DMS79 treated with DMSO at 0.1 percent for 48 hours (cell line): ENCODE measurements at places on chromosomes 16 and 17.
A peak's percentile ranks its signal among the peaks of the same experiment; 100 is the strongest.

DNA sequence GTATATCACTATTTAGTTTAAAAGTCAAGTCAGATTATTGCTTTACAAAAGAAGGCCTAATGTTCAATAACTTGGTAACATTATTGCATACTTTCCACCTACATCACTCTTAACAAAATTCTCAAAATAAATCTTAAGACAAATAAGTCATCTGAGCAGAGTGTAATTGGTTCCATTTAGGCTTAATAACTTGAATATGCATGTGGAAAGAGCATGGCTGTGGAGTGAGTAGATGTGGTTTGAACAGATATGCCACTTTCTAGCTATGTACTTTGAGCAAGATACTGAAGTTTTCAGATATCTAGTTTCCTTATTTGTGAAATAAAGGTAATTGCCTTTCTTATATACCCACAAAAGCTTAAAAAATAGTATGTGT lies 6.7 kb upstream of the EVI2A start:
- no peak for DNase-seq

- no peak for DNase-seq
Measured at GRCh38 chr17:55177159-55177854, 87.5 kb upstream of the HLF start.

DNA sequence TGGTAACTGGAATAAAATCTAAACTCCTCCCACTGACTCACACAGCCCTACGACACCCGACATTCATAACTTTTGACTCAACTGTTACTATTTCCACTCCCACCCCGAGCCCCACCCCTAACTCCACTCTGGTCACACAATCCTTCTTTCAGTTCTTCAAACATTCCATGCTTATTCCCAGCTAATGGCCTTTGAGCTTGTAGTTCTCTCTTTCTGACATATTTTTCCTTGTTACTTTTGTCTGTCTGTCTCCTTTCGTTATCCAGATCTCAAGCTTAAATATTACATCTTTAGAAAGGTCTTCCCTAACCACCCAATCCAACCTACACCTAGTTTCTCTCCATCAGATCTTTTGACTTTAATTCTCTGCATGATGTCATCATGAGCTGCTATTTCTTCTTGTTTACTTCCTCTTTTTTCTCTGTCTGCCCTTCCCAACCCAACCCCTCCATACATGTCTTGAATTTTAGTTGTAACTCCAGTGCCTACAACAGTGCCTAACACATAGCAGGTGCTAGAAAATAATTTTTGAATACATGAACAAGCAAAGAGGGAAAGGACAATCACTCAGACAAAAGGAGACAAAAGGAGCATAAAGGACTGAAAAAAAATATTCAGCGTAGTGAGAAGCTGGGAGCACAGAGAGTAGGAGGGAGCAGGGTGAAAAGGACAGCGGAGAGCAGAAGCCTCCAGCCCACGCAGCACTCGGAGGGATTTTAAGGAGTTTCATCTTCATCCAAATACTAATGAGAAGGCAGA lies 65.2 kb upstream of the SMIM36 start:
- no peak for DNase-seq

- DNase-seq: no peak
Measured at GRCh38 chr16:68529608-68529930, 9.5 kb upstream of the ZFP90 start.

GRCh38 chr16:21226749-21227148 lies 6.8 kb upstream of the ANKS4B start:
- DNase-seq: no peak

GRCh38 chr16:87702325-87702811 lies 63.4 kb downstream of the KLHDC4 start:
- DNase-seq: no peak

DNA sequence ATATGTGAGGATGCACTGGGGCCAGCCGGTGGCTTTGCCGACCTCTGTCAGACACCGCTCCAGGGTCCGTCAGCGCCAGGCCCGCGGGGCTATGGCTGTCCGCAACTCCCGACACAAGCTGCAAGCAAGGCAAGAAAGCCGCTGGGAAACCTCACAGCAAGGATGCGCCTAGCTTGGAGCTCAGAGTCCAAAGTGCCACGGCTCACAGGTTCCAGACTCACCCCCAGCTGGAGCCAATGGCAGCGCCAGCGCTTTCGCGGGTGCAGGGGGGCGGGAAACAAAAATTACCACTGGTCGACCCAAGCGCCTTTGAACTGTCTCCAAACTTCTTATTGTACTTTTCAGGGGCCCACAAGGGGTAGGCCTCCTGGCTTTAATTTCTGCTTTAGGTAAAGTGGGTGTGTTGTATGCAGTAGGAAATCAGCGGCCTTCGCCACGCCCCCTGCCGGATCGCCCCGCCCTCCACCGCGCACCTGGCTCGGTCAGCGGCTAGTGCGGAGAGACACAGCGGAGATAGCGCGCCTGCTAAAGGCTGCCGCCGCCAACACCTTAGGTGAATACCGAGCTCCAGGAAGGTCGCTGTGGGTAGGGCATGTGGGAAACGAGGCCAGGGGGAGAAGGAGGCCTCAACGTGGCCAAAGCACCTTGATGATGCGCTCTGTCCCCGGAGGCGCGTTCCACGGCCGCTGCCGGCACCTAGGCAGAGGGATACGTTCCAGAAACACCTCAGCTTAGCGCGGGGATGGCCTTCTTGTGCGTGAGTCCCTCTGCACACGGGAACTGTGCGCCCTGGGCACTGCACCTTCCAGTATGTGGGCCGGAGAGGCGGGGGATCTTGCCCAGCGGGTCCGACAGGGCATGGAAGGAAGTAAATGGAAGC lies 61.0 kb upstream of the RBL2 start:
- peak; percentile 20 for DNase-seq

- peak; percentile 4 for DNase-seq
Measured at GRCh38 chr17:73189417-73190099, 3.3 kb upstream of the COG1 start.

- no peak for DNase-seq
Measured at GRCh38 chr16:56632156-56632847, at the start of gene MT1M. MT1M (plus strand) TSS chr16:56632659; CDS start chr16:56632732, 73 bp downstream.

DNA sequence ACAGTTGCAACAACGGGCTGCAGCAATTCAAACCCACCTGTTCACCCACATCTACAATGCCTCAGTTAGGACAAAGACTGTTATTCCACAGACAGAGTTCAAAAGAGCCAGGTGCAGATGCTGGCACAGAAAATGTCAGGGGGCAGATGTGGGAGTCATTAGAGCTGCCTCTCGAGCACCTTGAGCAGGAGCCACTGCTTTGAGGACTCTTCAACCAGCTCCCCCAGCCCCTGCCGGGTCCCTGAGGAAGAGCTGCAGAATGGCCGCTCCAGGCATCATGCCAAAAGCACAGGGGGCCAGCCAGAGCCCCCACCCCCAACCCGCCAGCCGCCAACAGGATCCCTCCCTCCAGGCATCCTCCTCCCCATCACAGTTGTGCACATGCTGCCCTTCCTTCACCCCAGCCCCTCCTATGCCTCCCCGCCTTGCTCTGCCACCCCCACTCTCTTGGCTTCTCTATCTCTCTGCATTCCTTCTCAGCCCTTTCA lies 20.8 kb downstream of the C17orf67 start:
- peak; percentile 33 for DNase-seq

DNA sequence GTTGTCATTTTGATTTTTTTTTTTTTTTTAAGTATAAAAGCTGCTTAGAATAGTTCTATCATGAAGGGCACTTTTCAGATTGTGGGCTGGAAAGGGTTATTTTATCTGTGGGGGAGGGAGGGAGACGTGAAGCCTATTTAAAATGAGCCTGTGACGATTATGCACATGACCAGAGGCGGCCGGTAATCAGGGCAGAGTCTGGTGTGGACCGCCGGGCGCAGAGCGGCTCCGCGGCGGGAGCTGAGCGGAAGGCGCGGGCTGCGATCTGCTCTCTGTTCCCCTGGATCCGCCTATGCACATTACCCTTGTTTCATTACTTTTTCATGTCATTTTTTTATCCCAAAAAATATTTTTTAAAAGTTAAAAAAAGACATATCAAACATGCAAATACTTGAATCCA lies 23.5 kb downstream of the TMC6 start:
- no peak for DNase-seq

DNA sequence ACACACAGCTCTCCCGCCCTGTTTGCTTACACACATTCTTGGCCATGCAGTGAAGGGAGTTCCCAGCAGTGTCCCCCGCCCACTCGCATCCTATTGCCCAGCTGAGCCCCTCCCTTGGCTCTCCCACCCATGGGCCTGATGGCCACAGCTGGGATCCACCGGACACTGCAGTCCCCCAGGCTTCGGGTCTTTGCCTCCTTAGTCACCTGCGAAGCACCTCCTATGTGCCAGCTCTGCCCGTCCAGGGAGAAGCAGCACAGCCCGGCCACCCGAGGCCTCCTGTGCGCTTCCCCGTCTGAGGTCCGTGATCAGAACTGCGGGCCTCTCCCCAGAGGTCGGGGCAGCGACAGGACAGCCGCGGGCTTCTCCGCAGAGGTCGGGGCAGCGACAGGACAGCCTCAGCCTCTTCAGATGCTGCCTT lies 136.9 kb downstream of the BANP start:
- DNase-seq: no peak

- DNase-seq: no peak
Measured at GRCh38 chr16:2856061-2856670, 1.8 kb downstream of the PRSS22 start.

GRCh38 chr17:37214416-37214815 lies 161.4 kb upstream of the C17orf78 start:
- no peak for DNase-seq

DNA sequence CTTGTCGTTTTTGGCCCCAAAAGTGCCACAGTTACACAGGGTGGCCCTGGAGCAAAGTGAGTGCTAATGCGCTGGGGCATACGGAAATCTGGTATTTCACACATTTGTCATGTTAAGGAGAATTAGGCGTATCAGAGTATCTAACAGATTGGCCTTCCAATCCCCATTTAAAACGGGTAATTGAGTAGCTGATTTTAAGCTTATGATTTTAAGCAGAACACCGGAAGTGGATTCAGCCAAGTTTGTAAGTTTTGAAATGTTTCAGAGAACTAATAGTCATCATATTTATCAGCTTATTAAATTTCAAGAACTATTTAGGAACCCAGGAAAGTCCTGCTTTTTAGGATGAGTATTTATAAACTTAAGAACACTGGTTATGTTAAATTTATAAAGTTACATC lies 19.5 kb downstream of the LRRC75A start:
- DNase-seq: no peak

DNA sequence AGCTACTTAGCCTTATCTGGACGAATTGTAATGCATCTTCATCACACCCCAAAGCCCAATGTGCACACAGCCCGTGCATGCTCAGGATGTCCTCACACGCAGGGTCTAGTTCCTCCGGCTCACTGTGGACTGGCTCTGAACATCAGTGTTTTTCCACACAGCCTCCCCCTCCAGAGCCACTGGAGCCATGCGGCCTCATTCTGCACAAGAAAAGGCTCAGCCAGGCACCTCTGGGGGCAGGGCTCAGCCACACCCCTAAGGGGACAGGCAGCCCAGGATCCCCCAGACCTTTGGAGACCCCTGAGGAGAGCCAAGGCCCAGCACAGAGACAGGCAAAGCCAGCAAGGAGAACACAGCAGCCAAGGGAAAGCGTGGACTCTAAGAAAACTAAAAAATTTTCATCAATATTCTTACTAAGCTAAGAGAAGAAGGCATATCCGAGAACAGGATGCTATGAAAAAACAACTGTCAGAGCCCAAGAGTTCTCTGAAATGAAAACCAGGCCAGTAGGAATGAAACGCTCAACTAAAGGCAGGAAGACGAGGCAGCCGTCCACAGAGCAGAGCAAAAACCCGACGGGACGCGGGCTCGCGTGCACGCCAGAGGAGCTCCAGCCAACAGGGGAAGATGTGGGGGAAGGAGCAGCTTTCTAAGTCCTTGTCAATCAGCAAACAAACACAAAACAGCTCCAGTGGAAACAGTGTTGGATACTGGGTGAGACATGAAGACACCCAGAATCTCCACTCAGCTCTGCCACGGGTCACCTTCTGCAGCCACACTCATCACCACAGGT lies 34.5 kb downstream of the MAP1LC3B start:
- DNase-seq: no peak

GRCh38 chr16:51971184-51971583 lies 575.8 kb downstream of the TOX3 start:
- no peak for DNase-seq

GRCh38 chr17:40451420-40451819 lies 8.2 kb downstream of the IGFBP4 start:
- no peak for DNase-seq

DNA sequence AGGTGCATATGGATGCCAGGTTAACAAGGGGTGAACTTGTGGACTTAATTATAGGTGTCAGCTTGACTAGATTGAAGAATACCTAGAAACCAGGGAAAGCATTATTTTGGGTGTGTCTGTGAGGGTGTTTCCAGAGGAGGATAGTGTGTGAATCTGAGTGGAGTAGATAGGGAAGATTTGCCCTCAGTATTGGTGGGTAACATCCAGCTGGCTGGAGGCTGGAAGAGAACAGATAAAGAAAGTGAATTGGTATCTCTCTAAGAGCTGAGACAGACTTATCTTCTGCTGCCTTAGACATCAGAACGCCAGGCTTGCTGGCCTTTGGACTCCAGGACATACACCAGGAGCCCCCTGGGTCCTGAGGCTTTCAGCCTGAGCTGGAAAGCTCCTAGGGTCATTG lies 75.2 kb downstream of the CDRT15 start:
- no peak for DNase-seq

- no peak for DNase-seq
Measured at GRCh38 chr16:75203096-75203495, 3.9 kb downstream of the CTRB2 start.

DNA sequence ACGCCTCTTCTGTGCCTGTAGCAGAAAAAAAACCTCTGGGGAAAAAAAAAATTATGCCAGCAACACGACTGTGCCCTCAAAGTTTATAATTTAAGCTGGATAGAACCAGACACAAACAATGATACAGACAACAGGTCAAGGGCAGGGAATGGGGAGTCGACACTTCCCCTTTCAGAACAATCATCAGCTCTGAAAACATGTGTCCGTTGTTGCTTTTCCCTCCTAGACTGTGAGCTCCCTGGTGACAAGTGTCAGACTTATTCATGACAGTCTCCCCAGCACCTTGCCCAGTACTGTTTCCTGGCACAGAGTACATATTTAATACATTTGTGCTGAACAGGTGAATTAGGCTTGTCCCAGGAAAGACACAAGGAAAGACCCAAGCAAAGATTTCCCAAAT lies 178.3 kb downstream of the SOX9 start:
- DNase-seq: no peak

DNA sequence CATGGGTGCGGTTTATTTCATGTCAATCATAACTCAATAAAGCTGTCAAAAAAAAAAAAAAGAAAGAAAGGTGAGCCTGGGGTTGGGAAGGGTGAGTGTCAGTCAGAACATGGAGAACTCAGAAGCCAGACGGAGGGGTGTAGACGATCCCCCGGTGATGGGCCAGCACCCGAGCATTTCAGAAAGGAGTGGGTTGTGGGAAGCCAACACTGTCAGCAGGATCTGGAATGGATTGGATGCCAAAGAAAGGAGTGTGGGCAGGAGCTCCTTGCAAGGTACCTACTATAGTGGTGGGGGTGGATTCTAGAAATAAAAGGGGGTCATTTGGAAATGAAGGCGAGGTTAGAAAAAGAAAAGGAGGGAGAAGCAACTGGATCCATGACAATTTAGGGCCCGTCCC lies 19.8 kb upstream of the SCIMP start:
- DNase-seq: no peak

- no peak for DNase-seq
Measured at GRCh38 chr16:7703672-7704071, 371.0 kb downstream of the RBFOX1 start.
